OCI-LY7 (cell line): ENCODE measurements at places on chromosomes 1 and 21. TPM values are rescaled to one million over a fixed set of nuclear protein-coding genes. Genes with fewer than 3 reads are reported as not detected.

- no peak for DNase-seq
Measured at GRCh38 chr1:17792421-17792820, 37.3 kb downstream of the ACTL8 start.

Gene RBM8A
- 177 and 200 TPM in 2 replicates for total RNA-seq

- DNase-seq, result no peak
Measured at GRCh38 chr1:27035344-27035743, 22.7 kb upstream of the TENT5B start.

GRCh38 chr1:18618546-18619466 lies 11.8 kb upstream of the PAX7 start:
- no peak for DNase-seq
